ENCODE measurements at places on chromosomes 6 and 20.

DNA sequence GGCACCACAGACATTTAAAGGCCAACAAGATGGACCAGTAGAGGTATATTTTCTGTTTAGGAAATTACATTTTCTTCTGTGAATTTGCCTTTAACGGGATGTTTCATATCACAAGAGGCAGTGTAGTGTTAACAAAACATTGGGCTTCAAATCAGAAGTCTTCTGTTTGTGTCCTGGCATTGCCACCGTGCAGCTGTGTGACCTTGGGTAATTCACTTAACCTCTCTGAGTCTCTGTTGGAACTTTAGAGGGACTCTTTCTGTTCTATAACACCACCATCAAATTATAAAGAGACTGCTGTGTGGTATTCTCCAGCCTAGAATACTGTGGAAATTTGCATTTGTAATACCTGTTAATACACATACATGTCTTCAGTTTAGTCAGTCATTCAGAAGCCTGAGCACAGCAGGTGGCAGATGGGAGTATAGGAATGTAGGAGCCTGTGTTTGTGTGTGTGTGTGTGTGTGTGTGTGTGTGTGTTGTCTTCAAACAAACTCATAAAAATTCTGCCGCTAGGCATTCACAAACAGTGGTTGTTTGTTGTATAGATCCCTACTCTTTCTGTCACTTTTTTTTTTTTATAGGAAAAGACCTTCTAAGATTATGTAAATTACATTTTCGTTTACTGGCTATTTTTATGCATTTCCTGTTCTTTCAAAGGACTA is 22.6 kb downstream of the UST start:
- no peak for DNase-seq

DNA sequence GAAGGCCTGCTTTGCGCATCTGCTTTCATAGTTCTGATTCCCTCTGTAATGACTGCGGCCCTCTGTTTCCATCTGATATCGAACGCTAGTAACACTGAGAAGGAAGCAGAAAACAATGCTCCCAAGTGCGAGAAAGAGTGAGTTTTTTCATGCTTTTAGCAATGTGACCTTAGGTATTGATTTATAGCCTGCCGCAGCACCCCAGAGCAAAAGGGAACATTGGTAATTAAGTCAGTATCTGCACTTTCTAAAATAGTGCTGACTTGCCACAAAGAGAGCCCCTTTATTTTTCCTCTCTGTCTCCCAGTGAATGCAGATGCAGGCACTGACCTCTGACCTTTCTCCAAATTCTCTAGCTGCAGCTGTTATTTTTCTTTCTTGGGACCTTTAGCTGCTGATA is 129.8 kb downstream of the HDGFL1 start:
- DNase-seq, result no peak

DNA sequence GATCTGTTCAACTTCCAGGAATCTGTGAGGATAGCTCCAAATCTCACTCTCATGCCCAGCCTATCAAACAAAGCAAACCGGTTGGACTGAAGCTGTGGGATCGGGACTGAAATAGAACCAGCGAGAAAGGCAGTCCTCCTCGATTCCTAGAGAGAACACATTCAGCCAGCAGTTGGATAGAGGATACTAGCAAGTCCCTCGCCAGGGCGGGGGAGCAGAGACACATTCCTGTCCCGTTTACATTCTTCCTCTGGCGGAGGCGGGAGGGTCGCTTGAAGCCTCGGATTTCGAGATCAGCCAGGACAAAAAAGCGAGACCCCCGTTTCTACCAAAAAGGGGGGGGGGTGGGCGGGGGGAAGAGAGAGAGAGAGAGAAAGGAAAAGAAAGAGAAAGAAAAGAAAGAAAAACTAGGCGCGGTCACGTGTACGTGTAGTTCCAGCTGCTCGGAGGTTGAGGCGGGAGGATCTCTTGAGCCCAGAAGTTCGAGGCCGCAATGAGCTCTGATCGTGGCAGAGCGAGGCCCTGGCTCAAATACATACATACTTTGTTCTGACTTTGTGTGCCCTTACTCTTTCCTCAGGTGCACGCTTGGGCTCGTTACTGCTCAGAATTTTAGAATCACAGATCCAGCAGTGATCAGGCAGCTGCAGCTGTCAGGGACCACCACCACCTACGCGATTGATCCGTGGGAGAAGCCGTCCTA is 19.5 kb downstream of the ZNF311 start:
- DNase-seq, result no peak

GRCh38 chr6:140281236-140281635 is 906.8 kb upstream of the CITED2 start:
- DNase-seq, result no peak

DNA sequence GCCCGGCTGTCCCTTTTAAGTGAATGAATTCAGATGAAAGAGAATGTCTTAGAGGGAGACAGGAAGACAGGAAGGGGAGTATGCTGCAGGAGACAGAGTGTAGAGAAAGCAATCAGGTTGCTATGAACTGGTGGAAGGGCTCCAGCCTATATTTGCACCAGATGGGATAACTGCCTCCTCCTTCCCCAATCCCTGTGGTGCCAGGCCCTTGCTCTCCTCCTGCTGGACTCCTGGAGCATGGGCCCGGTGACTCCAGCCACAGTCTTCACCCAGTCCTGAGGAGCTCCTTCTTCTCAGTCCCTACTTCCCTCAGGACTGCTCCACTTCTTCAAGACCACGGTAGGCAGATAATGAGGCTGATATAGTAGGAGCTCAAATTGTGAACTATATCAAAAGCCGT is 91.8 kb downstream of the TMEM200A start:
- DNase-seq, result no peak

GRCh38 chr6:44538131-44538806 is 150.8 kb downstream of the CDC5L start:
- no peak for DNase-seq

DNA sequence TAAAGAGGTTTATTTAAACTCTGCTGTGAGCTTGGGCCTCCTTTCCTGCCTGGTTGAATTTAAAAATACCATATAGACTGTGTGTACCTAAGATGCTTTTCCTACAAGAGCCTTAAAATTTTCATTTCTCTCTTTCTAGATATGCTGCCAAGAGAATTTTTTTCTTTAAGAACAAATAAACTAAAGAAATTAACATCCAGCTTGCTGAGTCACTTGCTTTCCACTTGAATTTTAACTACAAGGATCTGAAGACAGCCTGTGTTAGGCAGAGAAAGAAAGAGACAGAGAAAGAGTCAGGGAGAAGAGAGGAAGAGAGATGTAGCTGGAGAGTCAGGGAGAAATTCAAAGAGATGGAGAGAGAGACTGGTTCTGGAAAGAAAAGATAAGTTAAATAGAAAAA is 18.3 kb upstream of the SNAP25 start:
- DNase-seq, result no peak

DNA sequence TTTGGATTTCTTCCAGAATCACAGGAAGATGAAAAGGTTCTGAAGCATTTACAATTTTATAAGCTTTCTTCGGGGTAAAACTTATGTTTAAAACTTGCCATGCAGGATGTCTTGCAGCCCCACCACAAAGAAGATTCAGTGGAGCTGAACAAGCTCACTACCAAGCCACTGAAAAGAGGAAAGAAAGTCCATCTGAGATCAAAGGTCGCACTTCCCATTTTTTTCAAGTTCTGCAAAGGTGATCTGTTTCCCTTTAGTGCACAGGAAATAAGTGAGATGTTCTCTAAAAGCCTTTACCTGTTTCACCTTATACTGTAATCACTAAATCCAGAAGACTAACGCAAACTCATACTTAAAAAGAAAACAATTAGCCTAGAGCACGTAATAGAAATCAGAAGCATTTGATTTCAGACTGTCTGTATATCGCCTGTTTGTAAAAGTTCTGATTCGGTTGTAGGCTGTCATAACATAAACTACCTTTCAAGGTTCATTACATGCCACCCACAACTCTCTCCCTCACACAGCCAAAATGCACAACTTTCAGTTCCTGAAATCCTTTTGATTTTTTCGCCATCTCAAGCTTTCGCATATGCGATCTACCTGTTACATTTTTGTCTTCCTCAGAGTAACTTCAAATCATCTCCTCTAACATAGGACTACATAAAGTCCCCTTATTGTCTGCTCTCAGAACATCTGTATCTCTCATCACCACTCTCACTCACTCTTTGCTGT is 1.8 kb downstream of the ECHDC1 start:
- DNase-seq, result no peak

DNA sequence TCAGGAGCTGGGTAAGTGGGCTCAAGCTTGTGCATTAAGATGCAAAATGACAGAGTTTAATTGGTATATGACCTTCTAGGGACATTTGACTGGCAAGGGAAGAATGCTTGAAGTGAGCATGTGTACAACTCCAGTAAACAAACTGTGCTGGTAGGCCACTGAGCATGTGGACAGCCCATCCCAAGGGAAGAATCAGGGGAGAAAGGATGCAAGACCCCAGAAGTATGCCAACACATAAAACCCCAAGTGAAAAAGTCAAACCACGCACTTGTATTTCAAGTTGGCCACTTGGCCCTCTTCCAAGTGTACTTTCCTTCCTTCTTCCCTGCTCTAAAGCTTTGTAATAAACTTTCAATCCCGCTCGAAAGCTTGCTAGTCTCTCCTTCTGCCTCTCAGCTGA is 10.4 kb upstream of the THBD start:
- no peak for DNase-seq

DNA sequence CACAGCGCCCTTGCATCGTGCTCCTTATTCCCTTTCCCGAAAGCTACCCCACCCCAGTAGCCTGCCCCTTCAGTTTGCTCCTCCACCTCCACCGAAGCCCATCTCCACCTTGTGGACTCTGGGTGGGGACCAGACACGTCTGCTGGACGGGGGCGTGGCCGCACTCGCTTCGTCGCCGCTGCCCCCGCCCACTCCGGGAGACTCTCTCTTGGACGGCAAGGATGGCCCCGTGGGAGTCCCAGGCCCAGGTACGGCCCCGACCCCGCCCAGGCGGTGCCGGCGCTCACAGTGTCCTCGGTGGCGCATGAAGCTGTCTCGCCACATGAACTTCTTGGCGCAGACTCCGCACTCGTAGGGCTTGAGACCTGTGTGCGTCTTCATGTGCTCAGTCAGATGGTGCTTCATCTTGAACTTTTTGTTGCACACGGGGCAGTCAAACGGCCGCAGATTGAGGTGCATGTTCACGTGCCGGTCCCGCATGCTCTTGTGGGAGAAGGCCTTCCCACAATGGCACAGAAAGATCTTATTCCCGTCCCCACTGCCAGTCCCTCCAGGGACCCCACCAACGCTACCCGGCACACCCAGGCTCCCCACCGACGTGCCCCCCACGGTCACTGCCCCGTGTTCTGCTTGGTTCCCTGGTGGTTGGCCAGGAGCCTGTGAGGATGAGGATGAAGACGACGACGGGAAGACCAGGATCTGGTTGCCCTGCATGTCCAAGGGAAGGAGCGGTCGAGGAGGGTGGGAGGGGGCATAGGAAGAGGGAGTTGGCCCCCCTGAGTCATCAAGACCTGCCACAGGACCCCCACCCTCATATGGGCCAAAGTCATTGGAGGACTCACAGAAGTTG is 1.3 kb upstream of the TAPBP start:
- DNase-seq, result no peak

DNA sequence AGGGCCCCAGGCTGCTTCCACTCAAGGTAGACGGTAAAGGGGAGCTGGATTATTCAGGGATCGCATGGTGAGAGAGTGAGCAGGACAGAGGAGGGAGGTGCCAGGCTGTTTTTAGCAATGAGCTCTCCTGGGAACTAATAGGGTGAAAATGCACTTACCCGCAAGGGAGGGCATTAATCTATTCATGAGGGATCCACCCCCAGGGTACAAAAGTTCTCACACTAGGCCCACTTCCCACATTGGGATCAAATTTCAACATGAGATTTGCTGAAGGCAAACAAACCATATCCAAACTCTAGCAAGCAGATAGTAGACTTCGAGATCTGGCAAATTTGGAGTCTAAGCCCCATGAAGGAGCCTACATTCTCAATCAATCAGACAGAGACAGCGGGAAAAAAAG is 408.6 kb downstream of the RNF144B start:
- no peak for DNase-seq

- DNase-seq, result no peak
These were observed 1.6 kb downstream of the SMPDL3A start for GRCh38 chr6:122790423-122791309.

Data from activated CD4-positive, alpha-beta T cell treated with anti-CD3 and anti-CD28 coated beads for 24 hours (primary cell).